Dorsolateral prefrontal cortex (tissue), 122 donors: ENCODE measurements at places on chromosomes 5 and 9.

DNA sequence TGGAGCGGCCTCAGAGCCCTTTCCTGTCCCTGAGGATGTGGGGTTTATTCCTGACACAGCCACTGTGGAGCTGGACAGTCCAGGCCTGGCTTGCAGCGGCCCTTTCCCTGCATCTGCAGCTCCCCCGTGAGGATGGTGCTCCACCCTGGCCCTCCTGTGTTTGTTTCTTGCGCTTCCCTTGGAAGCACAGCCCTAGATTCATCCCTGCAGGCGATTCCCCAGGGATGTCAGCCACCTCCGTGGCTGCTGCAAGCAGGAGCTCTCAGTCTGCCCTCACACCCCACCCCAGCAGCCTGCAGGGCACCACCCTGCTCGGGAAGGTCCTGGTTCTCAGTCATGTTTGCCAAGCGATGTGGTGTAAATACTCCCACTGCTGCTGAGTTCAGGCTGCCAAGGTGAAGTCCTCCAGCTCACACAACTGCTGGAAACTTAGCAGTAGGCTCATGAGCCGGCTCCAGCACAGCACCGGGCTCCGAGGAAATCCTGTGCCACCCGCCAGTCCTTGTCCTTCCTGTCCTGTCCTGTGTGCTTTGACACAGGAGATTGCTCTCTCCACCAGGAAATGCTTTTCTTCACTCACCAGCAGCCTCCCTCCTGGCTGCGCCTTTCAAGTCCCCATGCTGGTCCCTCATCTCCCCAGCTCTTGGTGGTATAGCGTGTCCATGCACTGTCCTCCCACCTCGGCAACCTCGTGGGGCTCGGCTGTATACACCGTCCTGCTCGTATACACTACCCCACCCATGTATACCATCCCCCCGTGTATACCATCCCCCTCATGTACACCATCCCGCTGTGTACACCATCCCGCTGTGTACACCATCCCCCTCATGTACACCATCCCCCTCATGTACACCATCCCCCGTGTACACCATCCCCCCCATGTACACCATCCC lies 16.2 kb downstream of the ROPN1L start:
- no peak for DNase-seq

DNA sequence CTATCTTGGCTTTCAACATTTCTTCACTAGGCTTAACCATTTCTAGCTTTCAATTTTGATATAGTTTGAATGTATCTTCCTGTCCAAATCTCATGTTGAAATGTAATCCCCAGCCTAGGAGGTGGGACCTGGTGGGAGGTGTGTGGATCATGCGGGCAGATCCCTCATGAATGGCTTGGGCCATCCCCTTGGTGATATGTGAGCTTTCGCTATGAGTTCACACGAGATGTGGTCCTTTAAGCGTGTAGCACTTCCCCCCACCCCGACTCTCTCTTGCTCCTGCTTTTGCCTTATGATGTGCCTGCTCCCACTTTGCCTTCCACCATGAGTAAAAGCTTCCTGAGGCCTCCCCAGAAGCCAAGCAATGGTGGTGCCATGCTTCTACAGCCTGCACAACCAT lies 40.6 kb downstream of the PHAX start:
- DNase-seq = no peak

DNA sequence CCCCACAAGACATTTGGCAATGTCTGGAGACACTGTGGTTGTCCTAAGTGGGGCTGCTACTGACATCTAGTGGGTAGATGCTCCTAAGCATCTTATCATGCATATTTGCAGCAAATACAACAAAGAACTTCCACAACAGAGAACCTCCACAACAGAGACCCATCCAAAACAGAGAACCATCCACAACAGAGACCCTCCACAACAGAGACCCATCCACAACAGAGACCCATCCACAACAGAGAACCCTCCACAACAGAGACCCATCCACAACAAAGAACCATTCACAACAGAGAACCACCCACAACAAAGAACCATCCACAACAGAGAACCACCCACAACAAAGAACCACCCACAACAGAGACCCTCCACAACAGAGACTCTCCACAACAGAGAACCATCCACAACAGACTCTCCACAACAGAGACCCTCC lies 32.8 kb downstream of the ARPC5L start:
- no peak for DNase-seq

GRCh38 chr5:115458003-115458409 lies 86.6 kb downstream of the FEM1C start:
- no peak for DNase-seq

GRCh38 chr9:133137451-133138231 lies 16.6 kb upstream of the RALGDS start:
- DNase-seq = peak; percentile 92

GRCh38 chr9:124257844-124258606 lies at the start of gene NEK6:
Gene NEK6 (plus strand): TSS chr9:124257949. CDS start chr9:124301965, 44,016 bp downstream.
- DNase-seq = no peak

- no peak for DNase-seq
These were observed 34.6 kb upstream of the CCL21 start for GRCh38 chr9:34744295-34745221.

DNA sequence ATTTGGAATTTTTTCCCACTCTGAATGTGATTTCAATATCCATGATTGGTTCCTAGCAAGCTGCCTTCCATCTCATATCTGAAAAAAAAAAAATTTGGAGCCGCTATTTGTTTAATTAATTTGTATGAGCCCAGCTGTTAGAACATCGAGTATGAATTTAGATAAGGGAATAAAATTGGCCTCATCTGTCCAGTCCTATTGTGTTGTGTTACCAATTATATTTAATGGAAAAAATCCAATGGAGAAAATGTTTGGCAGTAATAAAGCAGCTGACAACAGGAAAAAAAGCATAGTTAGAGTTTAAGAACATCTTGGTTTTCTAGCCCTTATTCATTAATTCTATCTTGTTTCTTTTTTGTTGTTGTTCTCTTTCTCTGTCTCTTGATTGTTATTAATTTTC lies 735.6 kb upstream of the RIOK2 start:
- no peak for DNase-seq

- peak; percentile 55 for DNase-seq
These were observed 18.7 kb upstream of the PTPDC1 start for GRCh38 chr9:94065535-94065961.
